ENCODE measurements at places on chromosomes 7 and 10.

GRCh38 chr7:74325210-74325565, 36.0 kb downstream of the CLIP2 start:
- no peak for DNase-seq

DNA sequence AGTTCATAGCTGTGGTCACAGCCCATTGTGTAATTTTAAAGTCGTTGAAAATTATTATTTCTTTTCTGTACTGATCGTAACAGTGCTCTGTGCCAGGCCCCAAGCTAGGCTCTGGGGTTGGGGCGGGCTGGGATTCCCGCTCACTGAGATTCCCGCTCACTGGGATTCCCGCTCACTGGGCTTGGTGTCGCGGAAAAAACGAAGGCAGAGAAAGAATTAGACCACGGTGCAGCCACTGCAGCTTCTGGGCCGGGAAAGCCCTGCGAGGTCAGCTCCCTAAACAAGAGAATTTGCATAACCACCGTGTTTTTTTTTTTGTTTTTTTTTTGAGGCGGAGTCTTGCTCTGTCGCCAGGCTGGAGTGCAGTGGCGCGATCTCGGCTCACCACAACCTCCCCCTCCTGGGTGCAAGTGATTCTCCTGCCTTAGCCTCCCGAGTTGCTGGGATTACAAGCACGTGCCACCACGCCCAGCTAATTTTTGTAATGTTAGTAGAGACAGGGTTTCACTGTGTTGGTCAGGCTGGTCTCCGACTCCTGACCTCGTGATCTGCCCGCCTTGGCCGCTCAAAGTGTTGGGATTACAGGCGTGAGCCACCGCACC, 31.2 kb downstream of the FOXK1 start:
- DNase-seq, result no peak

GRCh38 chr10:3948843-3949242, 163.8 kb upstream of the KLF6 start:
- no peak for DNase-seq

DNA sequence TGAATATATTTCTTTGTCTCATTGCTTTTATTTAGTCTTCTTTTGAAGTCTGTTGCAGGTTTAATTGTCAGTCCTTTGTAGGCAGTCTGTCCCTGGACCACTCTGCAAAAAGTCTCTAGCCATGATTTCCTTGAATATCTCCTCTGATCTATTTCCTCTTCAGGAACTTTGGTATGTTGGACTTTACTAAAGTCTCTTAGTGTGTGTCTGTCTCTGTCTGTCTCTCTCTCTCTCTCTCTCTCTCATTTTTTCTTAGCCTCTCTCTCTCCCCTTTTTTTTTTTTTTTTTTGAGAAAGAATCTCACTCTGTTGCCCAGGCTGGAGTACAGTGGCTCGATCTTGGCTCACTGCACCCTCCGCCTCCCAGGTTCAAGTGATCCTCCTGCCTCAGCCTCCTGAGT, 57.5 kb downstream of the ADD3 start:
- DNase-seq, result no peak

GRCh38 chr10:63627396-63627795, 106.2 kb downstream of the REEP3 start:
- no peak for DNase-seq

GRCh38 chr10:22427890-22428571, 82.7 kb downstream of the SPAG6 start:
- no peak for DNase-seq

GRCh38 chr7:132072165-132072564, 504.1 kb downstream of the PLXNA4 start:
- DNase-seq, result no peak

GRCh38 chr10:109696981-109697775, 226.1 kb downstream of the XPNPEP1 start:
- no peak for DNase-seq

DNA sequence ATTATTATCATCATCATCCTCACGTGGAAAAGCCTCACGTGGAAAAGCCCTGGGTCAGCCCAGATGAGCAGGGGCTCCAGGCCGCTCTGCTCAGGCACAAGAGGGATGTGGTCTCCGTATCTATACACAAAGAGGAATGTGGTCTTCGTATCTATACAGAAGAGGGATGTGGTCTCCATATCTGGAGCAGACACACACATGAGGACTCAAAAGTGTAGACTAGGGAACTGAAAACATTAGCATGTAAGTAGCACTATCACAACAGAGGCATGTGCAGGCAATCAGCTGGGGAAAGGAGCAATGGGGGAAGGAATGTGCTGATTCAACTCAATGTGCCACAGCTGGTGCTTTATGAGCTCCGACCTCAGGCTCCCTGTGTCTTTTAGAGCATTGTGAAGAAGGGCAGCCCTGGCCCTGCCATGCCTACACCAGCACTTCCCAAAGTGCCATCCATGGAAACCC, 86.5 kb downstream of the PLXNA4 start:
- no peak for DNase-seq

DNA sequence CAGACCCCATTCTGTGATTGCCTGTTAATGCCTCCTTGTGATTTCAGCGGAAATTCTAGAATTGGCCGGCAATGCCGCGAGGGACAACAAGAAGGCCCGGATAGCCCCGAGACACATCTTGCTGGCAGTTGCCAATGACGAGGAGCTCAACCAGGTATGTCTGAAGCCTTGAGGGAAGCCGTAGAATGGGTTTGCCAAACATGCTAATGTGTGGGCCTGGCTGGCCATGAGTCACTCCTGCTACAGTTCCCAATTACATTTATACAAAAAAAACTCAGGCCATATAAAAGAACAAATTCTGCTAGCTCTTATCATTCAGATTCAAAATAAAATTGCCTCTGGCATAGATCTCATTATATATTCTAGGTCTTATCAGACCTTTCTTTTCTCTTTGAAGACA, 37.4 kb downstream of the MACROH2A2 start:
- DNase-seq, result no peak

DNA sequence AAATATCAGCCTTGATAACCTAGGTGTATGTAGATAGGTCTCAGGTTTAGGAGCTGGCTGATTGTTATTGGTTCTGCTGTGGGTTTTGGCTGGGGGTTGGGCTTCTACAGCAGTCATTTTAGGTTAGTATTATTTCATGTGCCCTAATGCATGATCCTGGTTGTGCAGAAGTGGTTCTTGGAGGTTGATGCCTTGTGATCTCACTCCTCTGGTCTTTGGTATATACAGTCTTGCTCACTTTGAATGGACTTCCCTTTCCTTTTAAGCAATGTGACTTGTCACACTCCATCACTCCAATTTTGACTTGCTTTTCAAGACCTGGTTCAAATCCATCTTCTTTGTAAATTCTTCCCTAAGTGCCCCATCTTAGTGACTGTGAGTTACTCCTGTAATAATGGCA, 188.9 kb downstream of the LRMDA start:
- DNase-seq, result no peak

DNA sequence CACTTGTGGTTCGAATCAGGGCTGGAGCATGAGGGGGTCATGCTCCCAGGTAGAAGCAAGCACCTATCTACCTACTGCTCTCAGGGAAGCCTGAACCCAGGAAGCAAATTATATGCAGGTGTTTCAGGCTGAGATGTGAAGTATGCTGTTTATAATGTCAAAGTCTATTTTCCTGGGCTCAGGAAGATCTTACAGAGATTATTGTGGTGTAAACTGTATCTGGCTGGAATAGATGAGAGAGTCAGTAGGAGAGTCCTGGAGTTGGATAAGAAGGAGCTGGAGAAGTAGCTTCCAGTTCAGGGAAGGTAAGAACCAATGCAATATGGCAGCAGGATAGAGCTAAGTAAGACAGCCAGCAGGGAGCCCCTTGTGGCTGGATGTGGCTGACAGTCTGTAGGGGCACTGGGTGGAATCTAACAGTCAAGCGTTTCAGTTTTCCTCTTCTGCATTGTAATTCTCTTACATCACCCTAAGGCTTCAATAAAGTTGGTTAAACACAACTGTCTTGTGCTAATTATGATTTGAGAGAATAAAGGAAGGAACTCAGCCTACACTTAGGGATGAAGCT, 105.9 kb upstream of the EEPD1 start:
- no peak for DNase-seq

- DNase-seq, result peak; percentile 23
These were observed 15.5 kb downstream of the AMPH start for GRCh38 chr7:38615665-38616064.

- DNase-seq, result no peak
These were observed 93.8 kb upstream of the SVIL start for GRCh38 chr10:29728541-29729049.

- DNase-seq, result no peak
These were observed 3.4 kb downstream of the HIPK2 start for GRCh38 chr7:139774376-139774775.

DNA sequence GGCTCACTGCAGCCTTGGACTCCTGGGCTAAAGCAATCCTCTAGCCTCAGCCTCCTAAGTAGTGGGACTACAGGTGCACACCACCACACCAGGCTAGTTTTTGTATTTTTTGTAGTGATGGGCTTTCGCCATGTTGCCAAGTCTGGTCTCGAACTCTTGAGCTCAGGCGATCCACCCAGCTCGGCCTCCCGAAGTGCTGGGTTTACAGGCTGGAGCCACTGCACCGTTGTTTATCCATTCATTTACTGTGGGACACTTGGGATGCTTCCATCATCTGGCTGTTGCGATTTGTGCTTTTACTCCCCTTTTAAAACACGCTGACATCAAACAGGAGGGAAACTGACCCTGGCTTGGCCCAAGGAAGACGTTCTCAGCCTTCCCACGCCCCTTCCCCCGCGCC, 30.5 kb upstream of the SMARCD3 start:
- no peak for DNase-seq

GRCh38 chr10:97329766-97330165, 4.8 kb downstream of the FRAT2 start:
- no peak for DNase-seq

DNA sequence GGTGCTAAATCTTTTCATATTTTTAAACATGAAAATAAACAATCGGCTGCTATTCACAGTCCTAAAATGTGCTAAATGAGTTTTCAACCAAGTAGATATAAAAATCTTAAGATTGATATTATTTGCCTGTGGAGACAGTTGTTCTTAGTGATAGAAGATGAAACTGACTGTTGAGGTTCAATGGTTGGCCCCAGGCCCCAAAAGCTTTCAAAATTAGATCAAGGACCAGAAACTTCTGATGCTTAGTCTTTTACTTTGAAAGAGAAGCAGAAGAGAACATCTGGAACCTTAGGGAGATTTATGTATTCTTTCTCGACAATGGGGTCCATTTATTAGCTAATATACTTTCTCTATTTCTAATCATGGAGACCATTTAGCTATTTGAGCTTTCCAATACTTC, 155.8 kb downstream of the REEP3 start:
- no peak for DNase-seq

DNA sequence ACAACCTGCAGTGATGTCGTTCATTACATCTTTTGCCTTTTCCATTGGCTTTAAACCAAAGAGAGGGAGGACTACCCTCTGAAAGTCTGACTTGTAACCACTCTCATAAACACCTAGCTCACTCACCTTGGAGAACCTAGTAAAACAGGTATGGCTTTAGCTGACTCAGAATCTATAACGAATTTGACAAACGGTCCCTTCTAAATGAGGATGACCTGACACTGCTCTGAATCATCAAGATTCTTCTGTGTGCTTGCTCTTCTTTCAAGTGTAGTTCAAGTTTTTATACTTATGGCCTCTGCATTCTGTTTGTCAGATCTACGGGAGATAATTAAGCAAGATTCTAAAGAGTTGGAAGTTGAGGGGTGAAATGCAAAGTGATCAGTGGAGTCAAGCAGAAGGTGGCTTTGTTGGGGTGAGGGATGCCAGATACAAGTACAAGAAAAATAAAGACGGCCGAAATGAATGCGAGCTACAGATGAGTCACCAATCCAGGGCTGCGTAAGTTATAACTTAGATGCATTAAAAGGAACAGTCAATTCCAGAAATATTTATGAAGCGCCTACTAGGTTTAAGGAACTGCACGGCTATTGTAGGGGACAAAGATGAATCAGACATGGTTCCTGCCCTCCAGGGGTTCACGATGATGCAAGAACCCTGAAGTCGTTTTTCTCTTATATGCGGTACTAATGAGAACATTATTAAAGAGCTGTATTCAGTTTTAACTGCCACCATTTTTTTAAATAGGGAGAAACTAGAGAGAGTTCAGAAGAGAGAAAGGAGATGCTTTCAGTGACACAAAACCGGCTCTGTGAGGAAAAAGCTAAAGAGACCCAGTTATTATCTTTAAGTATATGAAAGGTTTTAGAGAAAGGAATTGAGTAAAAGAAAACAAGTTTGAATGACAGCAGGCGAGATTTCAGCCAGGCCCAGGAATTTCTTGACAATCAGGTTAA, 6.5 kb downstream of the HIPK2 start:
- no peak for DNase-seq

DNA sequence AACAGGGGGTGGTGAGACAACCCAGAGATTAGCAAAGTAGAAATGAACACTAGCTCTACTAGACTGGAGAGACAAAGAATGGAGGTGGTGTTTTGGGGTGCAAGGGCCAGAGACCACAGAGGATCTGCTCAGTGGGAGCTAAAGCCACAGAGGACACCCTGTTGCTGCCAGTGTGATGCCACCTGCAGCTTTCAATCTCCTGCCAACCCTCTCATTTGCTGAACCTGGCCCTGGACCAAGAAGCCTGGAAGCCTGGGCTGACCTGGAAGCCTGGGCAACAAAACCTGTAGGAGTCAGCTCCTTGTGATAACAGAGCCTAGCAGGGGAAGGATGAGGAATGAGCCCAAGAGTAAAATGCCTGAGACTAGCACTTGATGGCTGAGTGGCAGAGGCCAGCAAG, 81.1 kb upstream of the ADO start:
- no peak for DNase-seq

GRCh38 chr7:36186359-36187121, 33.5 kb downstream of the EEPD1 start:
- DNase-seq, result no peak

- DNase-seq, result no peak
These were observed 89.4 kb upstream of the AKR1E2 start for GRCh38 chr10:4736608-4737007.

DNA sequence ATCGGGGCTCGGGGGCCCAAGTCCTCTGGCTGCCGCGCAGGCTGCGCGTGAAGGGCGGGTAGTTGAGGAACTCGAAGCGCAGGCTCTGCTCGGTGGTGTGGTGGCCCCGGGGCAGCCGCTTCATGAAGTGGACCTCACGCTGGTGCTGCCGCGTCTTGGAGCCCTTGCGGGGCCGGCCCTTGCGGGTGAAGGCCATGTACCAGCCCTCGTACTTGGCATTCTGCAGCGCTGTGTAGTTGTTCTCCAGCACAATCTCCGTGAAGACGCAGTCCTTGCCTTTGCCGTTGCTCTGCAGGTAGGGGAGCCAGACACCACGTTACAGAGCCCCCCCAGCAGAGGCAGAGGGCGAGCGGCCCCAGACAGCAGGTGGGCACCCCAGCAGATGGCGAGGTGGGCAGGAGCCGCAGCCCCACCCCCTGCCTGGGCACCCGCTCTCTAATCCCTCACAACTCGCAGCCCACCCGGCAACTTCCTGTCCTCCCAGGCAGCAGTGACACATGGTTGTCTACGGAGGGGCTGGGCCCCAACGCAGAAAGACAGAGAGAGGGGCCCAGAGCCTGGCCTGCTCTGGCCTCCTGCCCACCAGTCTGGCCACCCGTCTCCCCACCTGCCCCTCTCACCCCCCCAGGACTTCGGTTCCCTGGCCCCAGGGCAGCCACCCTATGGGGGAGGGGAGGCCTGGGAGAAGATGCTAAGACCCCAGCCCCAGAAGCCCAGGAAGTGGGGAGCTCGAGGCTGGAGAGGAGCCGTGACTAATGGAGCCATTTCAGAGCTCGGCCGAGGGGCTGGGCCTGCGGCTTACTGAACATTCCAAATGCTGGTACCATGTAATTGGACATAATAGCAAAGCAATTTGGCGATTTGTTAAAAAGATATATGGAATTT, 5.3 kb downstream of the FGF8 start:
- no peak for DNase-seq

Measured in substantia nigra (tissue), 51 donors.